ENCODE measurements at places on chromosomes 7 and 10.
A peak's percentile ranks its signal among the peaks of the same experiment; 100 is the strongest.

GRCh38 chr7:147170341-147171012, 1053.9 kb downstream of the CNTNAP2 start:
- DNase-seq = no peak

- DNase-seq = no peak
These were observed 24.0 kb downstream of the OSBPL3 start for GRCh38 chr7:24956021-24956420.

DNA sequence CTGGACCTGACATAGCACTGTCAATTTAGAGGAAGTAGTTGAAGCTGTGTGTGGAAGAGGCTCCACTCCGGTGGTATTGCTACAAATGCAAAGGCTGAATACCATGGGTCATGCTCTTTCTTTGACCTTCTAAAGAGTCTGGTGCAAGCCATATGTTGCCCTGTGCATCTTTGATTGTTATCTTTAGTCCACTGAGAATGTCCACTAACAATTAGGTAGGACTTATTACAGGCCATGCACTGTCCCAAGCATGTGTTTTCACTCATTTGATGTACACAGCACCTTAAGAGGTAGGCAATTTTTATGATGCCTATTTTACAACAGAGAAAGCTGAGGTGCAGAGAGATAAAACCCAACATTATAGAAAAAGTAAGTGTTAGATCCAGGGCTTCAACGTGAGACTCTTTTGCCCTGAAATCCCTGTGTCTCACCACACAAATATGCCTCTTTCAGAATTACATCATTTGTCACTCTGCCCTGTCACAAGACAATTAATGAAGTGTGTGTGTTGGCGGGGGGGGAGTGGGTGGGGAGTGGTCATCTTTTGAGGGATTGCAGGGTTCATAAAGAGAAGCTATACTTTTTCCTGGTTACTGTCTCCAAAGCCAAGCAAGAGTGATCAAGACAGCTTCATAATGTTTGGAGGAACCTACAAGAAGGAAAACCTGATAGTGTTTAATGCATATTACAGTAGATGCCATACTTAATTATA, 637.6 kb upstream of the IGFBP3 start:
- DNase-seq = no peak

- no peak for DNase-seq
These were observed 155.1 kb downstream of the GALNT11 start for GRCh38 chr7:152180587-152180986.

- DNase-seq = no peak
These were observed 78.5 kb downstream of the SHH start for GRCh38 chr7:155733582-155734444.

- no peak for DNase-seq
These were observed 191.8 kb upstream of the CXCL12 start for GRCh38 chr10:44576702-44577191.

GRCh38 chr7:78499283-78499682, 700.7 kb downstream of the PHTF2 start:
- DNase-seq = no peak

GRCh38 chr10:49744924-49745605, 17.1 kb downstream of the OGDHL start:
- DNase-seq = no peak

GRCh38 chr7:25615003-25615402, 386.7 kb upstream of the NPVF start:
- no peak for DNase-seq

DNA sequence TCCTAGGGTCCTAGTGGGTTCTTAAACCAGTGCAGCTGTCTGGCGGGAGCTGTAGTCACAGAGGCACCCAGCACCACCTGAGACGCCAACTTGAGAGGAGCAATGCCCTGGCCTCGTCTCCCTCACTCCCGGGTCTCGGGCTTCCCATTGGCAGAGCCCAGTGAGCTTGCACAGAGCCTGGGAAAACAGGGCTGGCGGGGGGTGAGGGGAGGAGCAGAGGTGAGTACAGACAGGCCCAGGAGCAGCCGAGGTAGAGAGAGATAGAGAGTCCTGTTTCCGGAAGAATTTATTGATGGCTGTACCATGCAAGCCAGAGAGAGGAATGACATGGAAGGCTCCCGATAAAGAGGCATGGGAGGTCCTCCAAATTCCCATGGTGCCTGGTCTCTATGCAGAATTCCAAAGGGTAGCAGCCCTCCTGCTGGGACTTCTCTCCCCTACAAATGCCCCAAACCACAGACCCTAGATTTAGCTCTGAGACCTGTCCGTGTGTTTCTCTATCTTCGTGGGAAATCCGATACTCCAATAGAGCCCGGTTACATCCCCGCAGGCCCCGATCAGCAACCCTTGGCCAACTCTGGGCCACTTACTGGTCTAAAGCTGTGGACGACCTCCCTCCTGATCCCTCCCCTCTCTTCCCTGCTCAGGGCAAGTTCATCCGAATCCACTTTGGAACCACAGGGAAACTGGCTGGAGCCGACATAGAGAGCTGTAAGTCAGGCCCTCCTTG, 20.3 kb upstream of the MYH16 start:
- no peak for DNase-seq

GRCh38 chr10:5666008-5666840, at the start of gene ASB13:
TSS of gene ASB13 (minus strand) at chr10:5666595. CDS start at chr10:5666551, 44 bp downstream.
- DNase-seq = no peak

DNA sequence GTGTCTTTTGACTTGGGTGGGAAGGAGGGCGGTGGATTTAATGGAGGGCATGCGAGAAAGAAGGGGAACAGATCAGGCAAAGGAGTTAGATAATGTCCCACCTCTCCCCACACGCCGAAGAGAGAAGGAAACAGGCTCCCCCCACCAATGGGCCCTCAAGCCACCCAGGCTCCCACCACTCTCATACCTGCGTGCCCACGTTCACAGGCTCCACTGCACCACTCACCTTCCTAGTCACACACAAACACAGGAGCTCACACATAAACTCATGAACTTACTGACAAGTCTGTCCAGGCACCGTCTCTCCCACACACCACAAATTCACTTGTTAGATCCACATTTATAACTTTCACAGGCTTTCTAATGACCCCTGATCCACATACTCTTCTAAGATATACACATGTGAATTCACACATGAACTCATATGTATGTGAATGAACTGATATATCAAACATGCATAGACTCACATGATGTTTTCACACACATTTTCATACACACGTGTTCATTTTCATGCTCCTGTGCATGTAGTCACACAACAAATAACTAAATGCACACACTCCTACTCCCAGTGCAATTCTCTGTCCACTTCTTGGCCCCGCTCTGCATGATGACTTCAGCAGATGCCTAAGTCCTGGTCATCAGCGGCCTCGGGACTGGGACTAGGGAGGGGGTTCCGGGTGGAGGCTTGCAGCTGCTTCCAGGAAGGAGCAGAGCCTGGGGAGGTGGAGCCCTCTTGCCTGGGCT, 1.5 kb downstream of the LZTS2 start:
- no peak for DNase-seq

DNA sequence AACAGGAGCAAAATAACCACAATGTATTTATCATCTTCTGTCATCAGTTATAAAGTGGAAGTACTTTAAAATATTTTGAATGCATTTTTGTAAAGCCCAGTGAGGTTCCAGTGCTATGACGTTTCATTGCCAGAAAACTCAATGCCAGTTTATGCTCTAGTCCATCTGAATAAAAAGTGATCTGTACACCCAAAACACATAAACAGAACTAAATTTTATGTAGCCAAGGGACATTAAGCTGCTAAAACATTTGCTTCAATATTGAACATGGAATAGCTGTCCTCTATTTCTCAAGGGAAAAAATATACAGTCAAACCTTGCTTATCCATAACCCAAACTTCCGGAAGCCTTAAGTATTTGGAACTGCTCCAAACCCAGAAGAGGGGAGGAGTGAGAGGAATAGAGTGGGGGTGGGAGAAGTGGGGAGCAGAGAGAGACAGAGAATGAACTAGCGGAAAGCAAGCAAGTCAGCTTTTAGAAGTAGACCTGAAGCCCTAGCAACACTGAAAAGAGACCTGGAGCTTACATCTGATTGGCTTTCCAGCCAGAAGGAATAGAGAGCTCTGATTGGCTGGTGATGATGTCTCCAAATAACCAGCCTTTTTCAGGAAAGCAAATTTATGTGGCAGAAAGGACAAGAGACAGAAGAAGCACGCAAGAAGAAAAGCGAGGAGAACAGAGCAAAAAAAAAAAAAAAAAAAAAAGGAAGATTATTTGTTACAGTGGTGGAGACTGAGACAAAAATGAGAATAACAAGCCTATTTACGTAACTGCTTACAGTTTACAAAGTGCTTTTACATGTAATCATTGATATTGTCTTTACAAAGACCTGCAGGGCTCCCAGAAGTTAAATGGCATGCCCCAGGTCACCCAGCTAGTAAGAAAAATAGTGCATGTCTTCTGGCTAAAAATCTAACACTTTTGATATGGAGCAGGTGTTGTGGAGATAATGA, 196.0 kb downstream of the RNLS start:
- peak; percentile 19 for DNase-seq

DNA sequence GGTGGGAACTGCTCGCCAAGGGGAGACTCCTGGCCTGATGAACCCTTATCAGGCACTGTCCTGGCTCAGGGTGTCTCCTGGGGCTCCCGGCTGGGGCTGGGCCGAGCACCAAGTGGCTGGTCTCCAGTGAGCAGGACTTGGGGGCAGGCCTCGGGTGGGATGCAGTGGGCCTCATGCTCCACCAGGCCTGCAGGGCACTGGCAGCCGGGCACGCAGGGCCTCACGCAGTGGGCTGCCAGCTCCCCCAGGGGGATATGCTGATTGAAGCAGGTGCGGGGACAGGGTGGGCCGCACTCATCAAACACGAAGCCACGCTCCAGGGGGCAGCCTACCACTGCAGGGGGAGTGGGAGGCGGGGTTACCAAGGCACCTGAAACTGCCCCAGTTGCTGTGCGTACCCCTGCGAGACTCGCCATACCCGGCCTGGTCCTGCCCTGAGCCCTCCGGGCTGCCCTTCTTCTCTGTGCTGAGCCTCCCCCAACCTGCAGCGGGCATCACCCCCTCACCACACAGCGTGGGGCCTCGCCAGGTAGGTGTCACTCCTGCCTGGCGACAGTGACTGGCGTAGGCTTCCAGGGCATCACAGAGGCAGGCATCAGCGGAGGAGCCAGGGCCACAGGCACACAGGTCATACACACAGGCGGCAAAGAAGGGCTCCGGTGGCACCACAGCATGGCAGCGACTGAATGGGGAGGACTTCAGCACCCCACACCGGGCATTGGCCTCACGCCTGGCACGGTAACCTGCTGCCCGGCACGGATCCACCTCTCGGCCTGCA, 14.5 kb downstream of the ATP6V1F start:
- no peak for DNase-seq
